ENCODE measurements at places on chromosomes 5 and 9.
A peak's percentile ranks its signal among the peaks of the same experiment; 100 is the strongest.

DNA sequence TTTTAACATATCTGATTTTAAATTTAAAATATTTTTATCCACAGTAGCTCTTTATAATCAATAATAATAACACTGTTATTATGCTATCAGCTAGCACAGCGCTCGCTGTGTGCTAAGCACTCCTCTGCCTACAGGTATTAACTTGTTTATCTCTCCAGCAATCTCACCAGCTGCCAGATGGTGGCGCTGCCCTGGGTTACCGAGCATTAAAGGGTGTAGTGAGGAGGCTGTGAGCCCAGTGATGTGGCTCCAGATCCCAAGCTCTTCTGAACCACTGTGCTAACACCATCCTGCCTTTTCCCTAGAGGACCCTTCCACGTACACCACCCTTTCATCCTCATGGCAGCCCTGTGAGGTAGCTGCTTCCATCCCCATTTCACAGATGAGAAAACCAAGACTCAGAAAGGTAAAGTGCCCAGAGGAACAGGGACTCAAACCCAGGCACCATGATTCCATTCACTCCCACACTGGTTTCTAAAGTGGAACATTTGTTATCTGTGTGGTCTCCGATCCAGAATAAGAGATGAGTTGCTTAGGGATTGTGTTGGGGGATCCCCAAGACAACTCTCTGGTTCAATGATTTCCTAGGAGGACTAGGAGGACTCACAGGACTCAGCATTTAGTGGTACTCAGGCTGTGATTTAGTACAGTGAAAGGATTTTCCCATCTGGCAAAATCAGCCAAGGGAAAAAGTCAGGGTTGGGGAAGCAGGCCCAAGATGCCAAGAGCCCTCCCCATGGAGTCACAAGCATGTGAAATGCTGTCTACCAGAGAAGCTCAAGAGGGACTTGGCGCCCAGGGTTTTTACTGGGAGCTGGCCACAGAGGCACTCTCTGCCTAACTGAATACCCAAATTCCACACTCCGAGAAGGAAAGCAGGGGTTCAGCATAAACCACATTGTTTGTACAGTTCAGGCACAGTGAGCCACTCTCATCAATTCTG is 7.0 kb downstream of the IGFBPL1 start:
- peak; percentile 28 for DNase-seq

DNA sequence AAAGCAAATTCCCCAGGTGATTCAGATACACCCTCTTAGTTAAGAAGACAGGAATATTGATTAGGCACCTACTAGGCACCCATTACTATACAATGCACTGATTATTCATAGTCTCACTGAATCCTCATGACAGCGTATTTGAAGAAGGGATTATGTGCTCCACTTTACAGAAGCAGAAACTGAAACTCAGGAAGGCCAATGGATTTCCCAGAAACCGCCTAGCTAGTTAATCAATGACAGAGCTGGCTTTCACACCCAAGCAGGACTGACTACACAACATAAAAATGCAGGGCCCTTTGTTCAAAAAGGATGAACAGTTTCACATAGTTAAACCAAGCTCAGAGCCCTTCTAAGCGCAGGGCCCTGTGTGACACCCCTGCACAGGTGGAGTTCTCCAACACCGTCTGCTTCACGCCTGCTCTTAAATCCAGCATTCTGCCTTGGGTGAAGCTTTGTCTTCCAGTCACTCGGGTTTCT is 117.3 kb downstream of the TTLL11 start:
- no peak for DNase-seq

DNA sequence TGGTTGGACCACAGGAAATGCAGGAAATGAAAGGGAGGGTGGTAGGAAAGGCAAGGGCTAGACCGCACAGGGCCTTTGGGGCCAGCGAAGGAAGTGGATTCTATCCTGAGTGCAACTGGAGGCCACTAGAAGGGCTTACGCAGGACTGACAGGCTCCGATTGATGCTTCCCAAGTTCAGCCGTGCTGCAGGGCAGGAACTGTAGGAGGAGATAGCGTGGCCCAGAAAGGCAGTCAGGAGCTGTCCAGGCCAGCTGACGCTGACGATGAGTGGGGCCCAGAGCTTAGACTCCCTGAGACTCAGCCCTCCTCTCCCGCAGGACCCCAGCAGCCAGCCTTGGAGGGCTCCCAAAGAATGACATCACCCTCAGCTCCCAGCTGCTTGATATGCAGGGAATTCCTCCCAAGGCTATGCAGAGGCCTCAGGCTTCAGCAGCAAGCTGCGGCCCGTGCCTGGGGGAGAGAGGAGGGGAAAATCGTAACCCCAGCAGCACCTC is 48.8 kb downstream of the KCNIP1 start:
- no peak for DNase-seq

DNA sequence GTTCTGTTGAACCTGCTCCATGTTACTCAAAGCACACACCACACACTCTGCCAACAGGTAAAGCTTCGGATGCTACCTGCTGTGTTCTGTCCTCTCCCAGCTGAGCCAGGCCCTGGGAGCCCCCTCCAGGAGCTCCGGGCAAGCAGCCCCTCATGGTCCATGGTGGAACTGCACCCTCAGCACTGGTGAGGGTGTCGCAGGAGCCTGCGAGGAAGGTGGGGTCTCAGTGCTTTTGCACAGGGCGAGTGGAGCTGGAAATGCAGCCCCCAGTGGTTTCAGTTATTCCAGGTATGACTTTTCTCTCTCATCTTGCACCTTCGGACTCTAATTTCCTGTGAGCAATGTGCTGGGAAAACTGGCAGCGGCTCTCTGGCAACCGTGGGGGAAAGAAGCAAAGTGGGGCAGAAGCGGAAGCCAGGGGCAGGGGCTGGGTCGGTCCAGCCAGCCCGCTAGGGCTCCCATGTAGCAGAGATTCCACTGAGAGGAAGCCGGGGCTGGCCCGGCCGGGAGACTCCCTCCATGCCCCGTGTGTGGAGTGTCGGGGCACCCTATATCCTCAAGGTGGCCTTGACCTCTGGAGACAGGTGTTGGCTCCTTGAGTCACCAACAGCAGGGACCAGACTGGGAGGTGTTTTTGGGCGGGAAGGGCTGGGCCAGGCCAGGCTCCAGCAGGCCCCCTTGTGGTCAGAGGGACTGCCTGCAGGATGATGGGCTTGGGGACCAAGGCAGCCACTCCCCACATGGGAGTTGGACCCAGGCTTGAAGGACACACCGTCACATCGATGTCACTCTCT is 75.6 kb upstream of the PRSS3 start:
- peak; percentile 39 for DNase-seq

DNA sequence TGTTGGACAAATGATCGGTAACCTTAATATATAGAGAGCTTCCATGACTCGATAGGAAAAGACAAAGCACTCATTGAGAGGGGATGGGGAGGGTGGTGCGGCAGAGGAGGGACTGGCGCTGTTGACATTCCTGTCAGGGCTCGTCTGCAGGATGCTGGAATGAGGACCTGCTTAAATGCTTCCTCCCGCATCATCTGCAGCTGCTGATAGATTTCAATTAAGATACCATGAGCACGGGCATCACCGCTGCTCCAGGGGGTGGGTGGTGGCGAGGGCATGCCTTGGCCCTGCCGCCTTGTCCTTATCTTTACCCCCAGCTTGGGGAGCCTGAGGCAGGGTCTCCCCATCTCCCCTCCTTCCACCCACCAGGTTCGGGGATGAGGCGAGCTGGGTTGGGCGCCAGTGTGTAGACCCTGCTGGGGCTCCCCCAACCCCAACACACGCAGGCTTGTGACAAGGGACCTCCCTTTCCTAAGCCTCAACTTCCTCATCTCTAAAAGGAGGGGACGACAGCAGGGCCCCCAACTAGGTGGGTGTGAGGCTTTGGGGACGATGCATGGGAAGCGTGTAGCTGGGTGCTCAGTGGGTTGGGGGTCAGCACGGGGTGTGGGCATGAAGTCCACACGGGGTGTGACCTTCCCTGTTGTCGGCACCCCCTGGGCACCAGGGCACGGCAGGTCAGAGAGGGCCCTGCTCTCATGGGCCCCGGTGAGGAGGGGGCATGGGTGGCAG is 11.7 kb upstream of the QRFP start:
- no peak for DNase-seq

GRCh38 chr5:116922532-116922931 is 347.9 kb upstream of the SEMA6A start:
- DNase-seq = no peak

- no peak for DNase-seq
Measured at GRCh38 chr5:172235132-172235780, 41.3 kb downstream of the EFCAB9 start.

- DNase-seq = no peak
Measured at GRCh38 chr9:78620764-78621163, 323.8 kb downstream of the PSAT1 start.

GRCh38 chr5:74578356-74579044 is 62.0 kb downstream of the ENC1 start:
- DNase-seq = no peak

GRCh38 chr9:123997665-123998277 is 13.8 kb upstream of the LHX2 start:
- DNase-seq = no peak

DNA sequence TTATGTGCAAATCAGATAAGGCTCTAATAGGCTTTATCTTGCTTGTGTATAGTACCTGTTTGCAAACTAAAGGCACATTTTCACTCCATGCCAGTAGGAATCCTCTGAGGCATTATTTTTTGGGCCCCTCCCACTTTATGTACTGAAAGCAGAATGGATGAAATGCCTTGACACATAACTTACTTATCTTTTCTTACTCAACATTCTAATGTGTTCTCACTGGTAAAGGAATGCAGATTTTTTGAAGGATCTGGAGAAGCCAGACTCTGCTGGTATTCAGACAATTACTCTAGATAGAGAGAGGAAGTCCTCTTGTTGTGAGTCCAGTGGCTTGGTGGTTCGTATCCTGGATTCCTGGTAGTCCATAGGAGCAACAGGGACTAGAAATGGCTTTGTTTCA is 336.7 kb downstream of the CCDC171 start:
- DNase-seq = no peak

DNA sequence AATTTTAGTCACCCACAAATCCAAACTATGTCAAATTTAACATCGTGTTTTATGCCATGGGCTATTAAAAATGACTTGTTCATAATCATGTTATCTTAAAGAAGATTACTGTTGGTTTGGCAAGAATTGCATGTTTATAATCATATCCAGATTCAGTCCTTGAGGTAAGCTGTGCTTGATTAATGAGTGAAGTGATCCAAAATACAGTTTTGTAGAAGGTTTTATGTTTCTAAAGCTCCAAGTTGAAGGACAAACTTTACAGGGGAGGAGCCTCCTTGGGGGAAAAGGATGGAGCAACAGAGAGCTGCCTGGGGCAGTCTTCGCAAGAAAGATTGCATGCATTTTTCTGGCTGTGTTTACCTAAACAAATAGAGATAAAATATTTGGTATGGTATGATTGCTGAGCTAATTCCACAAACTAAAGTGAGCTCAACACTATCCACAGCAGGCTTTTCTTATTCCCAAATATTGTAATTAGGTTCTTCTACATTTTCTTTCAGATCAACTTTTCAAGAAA is 189.5 kb upstream of the TYRP1 start:
- no peak for DNase-seq

DNA sequence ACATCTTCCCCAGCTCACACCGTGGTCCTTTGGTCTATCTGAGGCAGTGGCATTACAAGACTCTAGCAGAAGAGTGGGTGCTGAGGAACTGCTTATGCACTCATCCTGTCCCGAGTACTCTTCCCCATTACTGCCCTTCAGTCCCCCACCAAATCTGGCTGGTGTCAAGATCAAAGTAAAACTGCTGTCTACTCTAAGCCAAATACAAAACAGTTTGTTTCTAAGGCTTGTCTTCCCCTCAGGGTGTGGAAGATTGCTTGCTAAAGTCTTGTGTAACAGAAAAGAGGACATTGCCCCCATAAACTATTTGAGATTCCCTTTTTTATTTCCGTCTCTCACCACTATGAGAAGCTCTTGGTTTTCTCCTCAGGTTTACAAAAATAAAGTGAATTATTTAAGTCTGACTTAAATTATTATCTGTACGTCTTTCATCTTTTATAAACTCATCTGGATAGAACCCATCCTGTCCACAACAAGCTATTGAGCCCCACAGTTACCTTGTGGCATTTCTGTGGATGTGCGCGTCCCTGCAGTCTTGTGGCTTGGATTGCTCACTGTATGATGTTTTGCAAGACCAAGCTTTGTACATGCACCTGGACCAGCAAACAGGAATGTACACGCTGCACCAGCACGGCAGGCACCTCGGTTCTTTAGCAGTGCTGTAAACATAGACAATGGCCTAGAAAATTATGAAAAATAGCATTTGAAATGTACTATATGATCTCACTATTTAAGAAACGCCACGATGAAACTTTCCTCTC is 61.0 kb downstream of the CYSTM1 start:
- no peak for DNase-seq

- DNase-seq = no peak
Measured at GRCh38 chr5:76608833-76609232, 14.4 kb downstream of the F2RL2 start.

GRCh38 chr5:136191304-136192014 is 1.5 kb downstream of the SMIM32 start:
- no peak for DNase-seq

DNA sequence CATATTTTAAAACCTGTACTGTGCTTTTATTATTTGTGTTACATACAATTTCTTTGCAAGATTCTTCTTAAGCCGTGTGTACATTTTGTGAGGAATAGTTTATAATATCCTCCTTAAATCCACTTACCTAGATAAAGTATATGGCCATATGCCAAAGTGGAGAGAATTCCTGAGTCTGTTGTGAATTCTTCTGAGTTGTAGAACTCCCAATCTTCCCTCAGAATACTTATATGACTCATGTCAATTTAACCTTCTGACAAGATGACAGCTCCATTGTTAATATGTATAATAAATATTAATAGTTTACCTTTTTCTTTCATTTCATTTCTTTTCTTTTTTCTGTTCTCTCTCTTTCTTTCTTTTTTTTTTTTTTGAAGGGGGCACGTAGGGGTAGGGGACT is 6.0 kb upstream of the RICTOR start:
- no peak for DNase-seq

- no peak for DNase-seq
Measured at GRCh38 chr5:132369007-132369473, 470 bp upstream of the SLC22A5 start.

DNA sequence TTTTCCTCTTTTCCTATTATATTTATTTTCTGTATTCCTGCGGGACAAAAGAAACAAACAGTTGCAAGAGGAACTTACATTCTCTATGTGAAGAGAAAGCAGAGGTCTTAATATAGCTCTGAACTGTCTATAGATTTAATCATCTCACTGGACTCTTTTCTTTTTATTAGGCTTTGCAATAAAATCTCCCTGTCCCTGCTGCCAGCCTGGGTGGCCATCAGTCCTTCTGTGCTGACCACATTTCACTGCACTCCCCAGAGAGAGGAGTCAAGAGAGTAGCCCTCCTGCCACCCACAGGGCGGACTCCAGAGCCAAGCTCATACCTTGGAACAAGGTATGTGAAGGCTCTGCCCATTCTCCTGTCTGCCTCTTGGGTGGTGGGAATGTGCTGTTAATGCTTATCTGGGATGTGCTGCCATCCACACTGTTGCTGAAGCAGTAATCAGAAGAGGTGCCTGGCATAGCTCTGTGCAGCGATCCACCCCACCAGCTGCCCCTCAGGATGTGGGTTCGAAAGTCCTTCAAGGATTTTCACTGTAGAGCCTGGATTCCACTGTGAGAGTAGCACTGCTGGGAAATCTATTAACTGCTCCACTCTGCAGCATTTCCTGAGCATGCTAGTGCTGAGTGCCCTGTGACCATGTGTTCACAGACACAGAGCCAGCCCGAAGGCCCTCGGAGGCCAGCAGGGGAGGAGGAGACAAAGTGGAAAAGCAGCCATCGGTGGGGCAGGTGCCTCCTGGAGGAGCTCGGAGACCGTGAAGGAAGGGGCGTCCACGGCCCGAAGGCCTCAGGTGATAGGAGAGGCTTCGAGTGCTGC is 334.6 kb downstream of the MED10 start:
- no peak for DNase-seq
